ENCODE measurements at places on chromosomes 11 and 22.

DNA sequence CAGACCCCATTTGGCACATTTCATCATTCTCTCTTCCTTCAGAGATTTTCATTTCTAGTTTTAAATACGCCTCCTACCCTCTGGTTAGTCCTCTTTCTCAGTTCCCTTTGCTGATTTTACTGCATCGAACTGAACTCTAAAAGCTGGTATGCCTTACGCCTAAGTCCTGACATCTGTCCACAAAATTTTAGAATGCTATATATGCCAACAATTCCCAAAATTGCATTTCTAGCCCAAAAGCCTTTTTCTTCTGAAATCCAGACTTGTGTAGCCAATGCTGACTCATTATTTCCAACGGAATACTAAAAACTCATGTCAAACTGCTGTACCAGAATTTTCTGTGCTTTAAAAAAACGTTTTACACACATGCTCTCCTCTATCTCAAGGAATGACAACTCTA lies 1124.4 kb upstream of the TENM4 start:
- DNase-seq: no peak

- no peak for DNase-seq
Observed at GRCh38 chr22:35460688-35461087, 60.7 kb downstream of the MCM5 start.

DNA sequence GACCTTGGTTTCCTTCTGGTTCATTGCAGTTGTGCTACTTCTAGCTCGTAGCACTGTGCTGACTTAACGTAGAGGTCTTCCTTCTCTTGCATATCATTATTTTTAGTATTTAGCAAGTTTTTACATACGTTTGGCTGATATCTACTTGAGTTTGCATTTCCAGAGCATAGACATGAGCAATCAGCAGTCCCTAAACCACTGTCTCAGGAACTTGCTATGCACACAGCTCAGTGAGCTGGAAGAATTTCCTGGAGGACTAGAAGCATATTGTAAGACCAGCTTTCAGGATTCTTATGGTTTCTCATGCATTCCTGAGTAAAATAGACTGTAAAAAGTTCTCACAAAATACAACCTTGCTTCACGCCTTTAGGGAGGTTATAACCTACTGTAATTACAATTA lies 226.7 kb upstream of the PDGFD start:
- no peak for DNase-seq

- DNase-seq: no peak
Observed at GRCh38 chr11:27452147-27452546, 20.4 kb downstream of the LGR4 start.

DNA sequence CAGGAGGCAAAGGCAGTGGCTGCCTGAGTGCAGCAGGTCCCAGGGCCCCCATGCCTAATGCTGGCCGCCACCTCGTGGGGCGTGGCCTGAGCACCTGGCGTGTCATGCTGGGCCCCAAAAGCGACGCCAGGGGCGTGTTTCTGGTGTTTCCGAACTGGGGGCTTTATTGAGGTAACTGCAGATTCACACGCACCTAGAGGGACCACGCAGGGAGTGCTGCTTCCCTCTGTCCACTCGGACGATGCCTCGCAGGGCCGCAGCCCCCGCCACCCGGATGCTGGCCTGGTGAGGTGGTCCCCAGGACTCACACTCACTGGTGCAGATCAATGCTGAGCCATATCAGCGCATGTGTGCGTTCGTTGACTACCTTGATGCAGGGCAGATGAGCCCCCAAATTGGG lies 736.2 kb downstream of the BRD1 start:
- DNase-seq: no peak

GRCh38 chr22:35645646-35646045 lies 2.6 kb upstream of the APOL6 start:
- no peak for DNase-seq
